T-helper 22 cell (primary cell): ENCODE measurements at places on chromosomes 2 and 18.

GRCh38 chr18:31206071-31206470 is 43.4 kb upstream of the DSC1 start:
- no peak for DNase-seq

DNA sequence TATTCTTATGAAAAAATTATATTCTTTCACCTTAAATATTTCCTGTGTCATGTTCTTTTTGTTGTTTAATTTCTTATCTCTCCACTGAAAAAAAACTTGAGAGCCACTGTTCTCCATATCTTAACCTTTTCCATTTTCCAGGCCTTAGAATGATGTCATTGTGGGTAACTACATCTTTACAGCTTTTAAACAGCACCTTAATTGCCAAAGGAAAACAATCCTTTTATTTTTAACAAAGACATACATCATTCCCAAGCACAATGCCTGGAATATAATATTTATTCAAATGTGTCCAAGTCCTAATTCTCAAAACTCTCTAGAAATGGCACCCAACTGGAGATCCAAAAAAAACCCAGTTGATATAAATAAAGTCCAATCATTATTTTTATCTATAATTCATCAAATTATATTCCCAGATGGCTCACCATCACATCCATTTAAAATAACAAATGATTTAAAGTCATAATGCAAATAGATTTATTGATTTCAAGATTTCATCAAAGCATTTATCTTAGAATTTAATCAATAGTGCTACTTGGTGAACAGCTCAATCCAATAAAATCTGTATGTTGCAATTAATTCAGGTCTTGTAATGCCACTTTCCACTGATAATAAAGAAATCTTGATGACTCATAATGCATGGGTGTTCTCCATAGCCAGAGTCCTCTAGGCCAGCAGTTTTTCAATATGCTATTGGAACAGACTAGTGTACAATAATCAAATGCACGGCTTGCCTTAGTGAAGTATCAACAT is 107.1 kb upstream of the MAPRE2 start:
- no peak for DNase-seq

GRCh38 chr2:171178993-171179392 is 18.3 kb upstream of the TLK1 start:
- DNase-seq = no peak

DNA sequence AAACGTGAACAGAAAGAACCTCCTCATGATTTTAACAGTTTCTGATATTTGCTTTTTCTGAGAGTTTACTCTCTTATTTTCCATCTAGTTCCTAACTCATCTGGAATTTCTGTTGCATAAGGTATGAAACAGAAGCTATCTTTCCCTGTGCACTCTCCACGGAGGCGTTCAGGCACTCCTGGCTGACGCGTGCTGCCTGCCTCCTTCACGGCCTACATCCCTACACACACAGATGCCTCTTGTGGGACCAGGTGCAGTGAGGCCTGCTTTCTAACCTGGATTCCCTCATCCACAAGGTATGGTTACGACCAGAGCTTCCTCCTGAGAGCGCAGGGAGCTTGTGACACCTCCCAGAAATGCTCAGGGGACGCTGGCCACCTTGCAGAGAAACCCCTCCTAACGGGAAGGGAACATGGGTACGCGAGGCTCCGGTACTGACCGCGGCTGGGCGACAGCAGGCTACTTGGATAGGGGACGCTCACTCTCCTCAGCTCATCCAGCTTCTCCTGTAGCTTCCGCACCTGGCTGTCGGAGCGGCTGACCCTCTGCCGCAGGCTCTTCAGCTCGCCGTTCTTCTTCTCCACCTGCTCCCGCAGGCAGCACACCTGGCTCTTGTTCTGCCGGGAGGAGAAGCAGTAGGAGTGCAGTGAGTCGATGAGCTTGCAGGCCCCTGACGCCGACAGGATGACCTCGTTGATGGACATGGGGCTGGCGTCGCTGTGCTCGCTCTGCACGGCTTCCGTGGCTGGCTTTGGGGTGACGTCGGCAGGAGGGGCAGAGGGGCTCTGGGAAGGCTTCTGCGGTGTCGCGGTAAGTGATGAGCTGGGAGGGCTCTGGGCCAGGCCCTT is 4.3 kb downstream of the THAP4 start:
- DNase-seq = no peak

DNA sequence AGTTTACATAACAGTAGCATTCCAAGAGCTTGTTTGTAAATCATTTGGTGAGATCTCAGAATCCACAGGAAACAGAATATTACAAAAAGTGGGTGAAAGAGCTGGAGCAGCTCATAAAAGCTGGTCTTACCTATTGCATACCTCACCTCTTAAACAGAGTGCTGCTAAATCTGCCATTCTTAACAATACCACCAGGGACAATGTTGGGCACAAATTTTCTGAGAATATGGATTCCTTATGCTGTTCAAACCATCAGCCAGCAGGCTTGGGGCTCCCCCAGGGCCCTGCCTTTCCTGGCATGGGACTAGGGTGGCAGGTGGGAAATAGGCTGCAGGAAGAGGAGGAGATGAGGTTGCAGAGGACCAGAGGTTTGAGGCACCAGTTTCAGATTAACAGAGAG is 55.6 kb downstream of the TGFA start:
- no peak for DNase-seq

GRCh38 chr2:80302314-80303005 is 2.1 kb downstream of the LRRTM1 start:
- DNase-seq = no peak
